Activated T-cell treated with anti-CD3 and anti-CD28 coated beads, Interleukin-2, amount 50 U/mL, for 48 hours (primary cell): ENCODE measurements at places on chromosomes 1 and 21.

DNA sequence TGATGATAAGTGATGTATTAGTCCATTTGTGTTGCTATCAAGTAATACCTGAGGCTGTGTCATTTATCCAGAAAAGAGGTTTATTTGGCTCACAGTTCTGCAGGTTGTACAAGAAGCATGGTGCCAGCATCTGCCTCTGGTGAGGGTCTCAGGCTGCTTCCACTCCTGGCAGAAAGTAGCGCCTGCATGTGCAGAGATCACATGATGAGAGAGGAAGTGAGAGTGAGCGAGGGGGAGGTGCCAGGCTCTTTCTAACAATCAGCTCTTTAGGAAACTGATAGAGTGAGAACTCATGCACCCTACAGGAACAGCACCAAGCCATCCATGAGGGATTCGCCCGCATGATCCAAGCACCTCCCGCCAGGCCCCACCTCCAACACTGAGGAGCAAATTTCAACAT is 2.2 kb upstream of the FHAD1 start:
- DNase-seq = no peak

DNA sequence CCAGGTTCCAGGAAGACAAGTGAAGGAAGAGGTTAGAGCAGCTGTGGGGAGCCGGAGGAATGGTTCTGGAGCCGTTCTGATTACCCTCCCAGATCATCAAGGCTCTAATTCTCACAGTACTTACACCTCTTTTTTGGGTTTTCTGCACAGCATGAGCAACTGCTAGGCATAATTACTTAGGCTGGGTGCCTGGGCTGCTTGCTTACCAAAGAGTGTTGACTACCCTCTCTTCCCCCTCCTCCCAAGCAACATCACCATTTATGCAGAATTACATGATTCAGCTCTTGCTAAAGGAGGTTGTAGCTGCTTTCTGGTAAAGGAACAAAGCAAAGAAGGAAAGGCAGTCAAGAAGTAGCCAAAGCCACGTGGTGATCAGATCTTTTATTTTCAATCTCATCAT is 397.2 kb downstream of the KCNH1 start:
- no peak for DNase-seq

DNA sequence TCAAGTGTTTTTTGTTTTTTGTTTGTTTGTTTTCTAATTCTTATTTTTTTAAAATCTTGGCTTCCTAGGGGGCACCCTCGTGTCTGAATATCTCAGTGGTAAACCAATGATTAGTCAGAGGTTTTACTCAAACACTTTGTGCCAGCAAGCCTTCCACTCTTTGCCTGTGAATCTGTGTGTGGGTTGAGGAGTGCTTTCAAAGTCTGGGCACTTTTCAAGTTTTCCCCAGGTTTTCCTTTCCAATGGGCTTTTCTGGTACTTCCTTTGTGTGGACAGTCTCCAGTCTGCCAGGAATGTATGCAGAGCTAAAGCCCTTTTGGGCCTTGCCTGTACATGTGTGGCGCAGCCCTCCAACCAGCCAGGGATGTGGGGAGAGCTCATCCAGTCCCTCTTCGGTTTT is 9.7 kb upstream of the PPIE start:
- DNase-seq = no peak

GRCh38 chr1:81118550-81118949 is 682.2 kb upstream of the ADGRL2 start:
- no peak for DNase-seq

- DNase-seq = peak; percentile 40
Measured at GRCh38 chr1:236280438-236281197, 1.1 kb downstream of the ERO1B start.

DNA sequence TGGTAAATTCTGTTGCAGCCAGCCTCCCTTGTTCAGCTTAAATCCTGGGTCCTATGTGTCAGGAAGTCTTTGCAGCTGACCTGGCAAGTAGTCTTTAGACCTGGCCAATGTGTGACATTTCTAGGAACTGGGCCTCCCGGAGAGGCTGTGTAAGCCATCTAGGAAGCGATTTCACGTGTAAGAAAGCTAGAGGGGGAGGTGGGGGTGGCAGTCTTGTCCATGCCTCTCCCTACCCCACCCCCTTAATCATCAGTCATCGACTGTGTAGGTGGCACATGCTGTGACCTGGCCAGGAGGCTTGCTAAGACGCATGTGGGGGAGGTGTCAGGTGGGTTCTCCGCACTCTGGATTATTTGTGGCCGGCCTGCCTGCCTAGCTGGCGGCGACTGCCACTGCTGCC is 8.4 kb downstream of the C1orf226 start:
- DNase-seq = no peak
